A673 (cell line): ENCODE measurements at places on chromosomes 11 and 22. TPM values are rescaled to one million over a fixed set of nuclear protein-coding genes. Genes with fewer than 3 reads are reported as not detected.

Gene SLC25A45
- total RNA-seq = 5.3 and 7.4 TPM in 2 replicates

Gene SMIM38
- 0.59 and 0.88 TPM in 2 replicates for total RNA-seq

Gene OR51V1
- not detected in 2 replicates for total RNA-seq

Gene HBG2
- total RNA-seq = not detected in 2 replicates

Gene STK33
- not detected in 2 replicates for total RNA-seq

Gene SUSD2
- total RNA-seq = 0.94 and 1.3 TPM in 2 replicates

Gene SYTL2
- total RNA-seq = 0.59 and 0.77 TPM in 2 replicates

Gene RIBC2
- 13.2 and 14.9 TPM in 2 replicates for total RNA-seq

Gene RASSF10
- total RNA-seq = 0.15 TPM in 1 of 2 replicates, not detected in the other

Gene MMP13
- total RNA-seq = not detected in 2 replicates

Gene MAJIN
- not detected in 2 replicates for total RNA-seq

Gene TMA7B
- not detected in 2 replicates for total RNA-seq

Gene ISX
- total RNA-seq = not detected in 2 replicates

Gene SOX6
- total RNA-seq = 27.5 and 32.1 TPM in 2 replicates

Gene YAP1
- 124 and 134 TPM in 2 replicates for total RNA-seq

Gene MS4A6A
- total RNA-seq = not detected in 2 replicates

Gene DMC1
- 1.7 and 2.3 TPM in 2 replicates for total RNA-seq

Gene SAA4
- not detected in 2 replicates for total RNA-seq

Gene HIPK3
- 85.9 and 86.7 TPM in 2 replicates for total RNA-seq

Gene RFPL2
- 0.13 TPM in 1 of 2 replicates, not detected in the other for total RNA-seq

Gene DERL3
- 1.5 and 2.0 TPM in 2 replicates for total RNA-seq

Gene FKBP2
- total RNA-seq = 57.5 and 63.1 TPM in 2 replicates

Gene DCPS
- total RNA-seq = 31.2 and 38.4 TPM in 2 replicates

Gene SLC7A4
- total RNA-seq = not detected in 2 replicates

Gene PATE4
- total RNA-seq = not detected in 2 replicates
